ENCODE measurements at places on chromosomes 6 and 20. TPM values are rescaled to one million over a fixed set of nuclear protein-coding genes. Genes with fewer than 3 reads are reported as not detected.

The NOX3 gene
- not detected for total RNA-seq

The POPDC3 gene
- not detected for total RNA-seq

The ARMC12 gene
- 1.4 TPM for total RNA-seq

The FNDC1 gene
- total RNA-seq = 2.5 TPM

The TGM3 gene
- not detected for total RNA-seq

The TRIM10 gene
- total RNA-seq = not detected

The LRRN4 gene
- total RNA-seq = not detected

DNA sequence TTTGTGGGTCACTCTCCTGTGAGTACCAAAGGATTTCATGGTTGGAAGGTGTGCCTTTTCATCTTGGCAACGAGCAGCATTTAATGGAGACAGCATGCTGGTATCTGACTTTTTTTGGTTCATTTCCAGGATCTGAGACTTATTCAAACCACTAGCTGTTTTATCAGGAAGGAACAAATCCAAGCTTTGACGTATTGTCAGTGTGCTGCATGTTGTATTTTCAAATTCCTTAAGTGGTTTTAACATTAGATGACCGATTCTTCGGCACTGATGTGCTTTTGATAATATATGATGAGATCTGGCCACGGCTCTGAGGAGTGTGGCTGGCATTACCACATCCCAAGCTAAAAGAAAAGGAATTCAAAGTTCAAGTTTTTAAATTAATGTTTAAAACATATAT lies 6.4 kb downstream of the RMND1 start:
- DNase-seq = no peak

DNA sequence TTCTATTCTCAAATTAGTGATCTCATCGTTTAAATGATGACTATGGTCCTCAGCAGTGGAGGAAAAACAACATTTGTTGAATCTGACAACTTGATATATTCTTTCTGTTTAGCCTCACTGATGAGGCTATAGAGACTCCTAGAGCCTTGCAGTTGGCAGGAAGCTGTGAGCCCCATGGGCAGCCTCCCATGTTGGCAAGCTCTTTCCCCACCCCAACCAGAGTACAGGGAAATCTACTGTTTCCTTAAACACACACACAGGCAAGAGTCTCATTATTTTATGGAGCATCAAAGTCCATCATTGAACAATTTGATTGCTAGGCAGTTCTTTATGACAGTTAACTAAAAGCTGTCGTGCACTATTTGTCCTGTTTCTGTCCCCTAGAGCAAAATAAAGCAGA lies 498.2 kb upstream of the CITED2 start:
- DNase-seq = no peak

- no peak for DNase-seq
Measured at GRCh38 chr6:113980937-113981554, 10.1 kb upstream of the HDAC2 start.

- DNase-seq = no peak
Measured at GRCh38 chr6:134361011-134361410, 43.1 kb upstream of the SGK1 start.

GRCh38 chr6:99333068-99333467 lies 16.4 kb downstream of the FAXC start:
- no peak for DNase-seq

- no peak for DNase-seq
Measured at GRCh38 chr20:33054381-33054780, 678 bp downstream of the BPIFB3 start.

- no peak for DNase-seq
Measured at GRCh38 chr20:33578510-33578909, 83.6 kb upstream of the C20orf144 start.

DNA sequence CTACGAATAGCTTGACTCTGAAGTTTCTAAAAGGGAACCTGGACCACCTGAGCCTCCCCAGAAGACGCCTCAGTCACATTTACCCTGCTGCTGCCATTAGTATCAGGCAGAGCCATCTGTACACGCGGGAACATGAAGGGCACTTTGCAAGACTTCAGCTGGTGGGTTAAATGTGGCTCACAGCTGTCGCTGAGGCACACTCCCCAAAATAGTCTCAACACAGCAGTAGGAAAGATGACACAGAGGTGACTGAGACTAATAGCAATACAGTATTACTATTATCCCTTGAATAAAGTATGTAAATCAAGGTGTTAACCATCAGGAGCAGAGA lies 29.0 kb downstream of the PSMB1 start:
- no peak for DNase-seq

DNA sequence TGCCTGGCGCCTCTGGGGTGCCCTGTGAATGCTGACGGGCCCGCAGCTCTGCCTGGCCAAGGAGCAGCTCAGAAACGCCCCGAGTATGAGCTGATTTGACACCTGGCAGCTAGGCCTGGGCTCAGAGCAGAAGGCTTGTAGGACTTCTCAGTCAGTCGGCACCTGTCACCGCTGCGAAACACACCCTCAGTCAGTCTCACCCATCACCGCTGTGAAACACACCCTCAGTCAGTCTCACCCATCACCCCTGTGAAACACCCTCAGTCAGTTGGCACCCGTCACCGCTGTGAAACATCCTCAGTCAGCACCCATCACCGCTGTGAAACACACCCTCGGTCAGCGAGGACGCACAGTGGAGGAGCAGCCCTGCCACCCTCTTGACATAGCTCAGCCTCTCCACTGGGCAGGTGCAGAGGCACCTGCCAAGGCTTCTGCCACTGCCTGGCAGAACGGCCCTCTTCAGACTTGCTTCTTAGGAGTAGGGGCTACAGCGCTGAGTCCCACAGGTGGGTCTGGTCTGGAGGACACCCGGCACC lies 109.0 kb downstream of the PSMB1 start:
- DNase-seq = no peak

DNA sequence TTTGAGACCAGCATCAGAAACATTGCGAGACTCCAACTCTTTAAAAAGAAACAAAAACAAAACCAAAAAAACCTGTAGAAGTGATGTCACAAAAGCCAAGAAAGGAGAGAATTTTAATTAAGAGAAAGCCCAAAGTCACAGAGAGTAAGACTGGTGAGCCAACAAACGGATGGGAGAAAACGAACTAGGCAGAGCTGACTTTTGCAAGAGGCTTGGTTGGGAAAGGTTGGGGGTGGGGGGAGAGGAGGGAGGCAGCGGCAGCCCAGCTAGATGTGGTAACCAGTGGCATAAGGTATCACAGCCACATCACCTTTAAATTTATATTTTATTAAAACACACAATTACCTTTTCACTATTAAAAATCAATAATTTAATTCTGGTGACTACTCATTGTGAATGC lies 23.5 kb downstream of the NOL7 start:
- DNase-seq = no peak

DNA sequence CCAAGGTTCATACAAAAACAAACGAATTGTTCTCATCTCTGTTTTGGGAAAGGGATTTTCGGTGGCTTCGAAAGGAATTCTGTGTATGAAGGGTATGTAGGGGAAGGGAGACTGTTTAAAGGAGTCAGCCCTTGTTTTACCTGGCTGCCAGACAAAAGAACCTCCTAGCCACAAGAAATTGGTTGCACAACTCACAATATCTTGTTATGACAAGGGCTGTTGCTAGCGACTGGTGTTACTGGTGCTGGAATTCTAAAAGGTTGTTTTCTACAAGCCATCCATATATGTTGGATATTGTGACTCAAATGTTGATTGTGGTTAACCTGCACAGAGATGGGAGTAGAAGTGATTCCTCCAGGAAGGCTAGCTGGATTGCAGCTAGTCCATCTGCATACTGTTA lies 34.6 kb upstream of the CITED2 start:
- no peak for DNase-seq

- no peak for DNase-seq
Measured at GRCh38 chr6:36064770-36065396, 37.3 kb downstream of the MAPK14 start.

DNA sequence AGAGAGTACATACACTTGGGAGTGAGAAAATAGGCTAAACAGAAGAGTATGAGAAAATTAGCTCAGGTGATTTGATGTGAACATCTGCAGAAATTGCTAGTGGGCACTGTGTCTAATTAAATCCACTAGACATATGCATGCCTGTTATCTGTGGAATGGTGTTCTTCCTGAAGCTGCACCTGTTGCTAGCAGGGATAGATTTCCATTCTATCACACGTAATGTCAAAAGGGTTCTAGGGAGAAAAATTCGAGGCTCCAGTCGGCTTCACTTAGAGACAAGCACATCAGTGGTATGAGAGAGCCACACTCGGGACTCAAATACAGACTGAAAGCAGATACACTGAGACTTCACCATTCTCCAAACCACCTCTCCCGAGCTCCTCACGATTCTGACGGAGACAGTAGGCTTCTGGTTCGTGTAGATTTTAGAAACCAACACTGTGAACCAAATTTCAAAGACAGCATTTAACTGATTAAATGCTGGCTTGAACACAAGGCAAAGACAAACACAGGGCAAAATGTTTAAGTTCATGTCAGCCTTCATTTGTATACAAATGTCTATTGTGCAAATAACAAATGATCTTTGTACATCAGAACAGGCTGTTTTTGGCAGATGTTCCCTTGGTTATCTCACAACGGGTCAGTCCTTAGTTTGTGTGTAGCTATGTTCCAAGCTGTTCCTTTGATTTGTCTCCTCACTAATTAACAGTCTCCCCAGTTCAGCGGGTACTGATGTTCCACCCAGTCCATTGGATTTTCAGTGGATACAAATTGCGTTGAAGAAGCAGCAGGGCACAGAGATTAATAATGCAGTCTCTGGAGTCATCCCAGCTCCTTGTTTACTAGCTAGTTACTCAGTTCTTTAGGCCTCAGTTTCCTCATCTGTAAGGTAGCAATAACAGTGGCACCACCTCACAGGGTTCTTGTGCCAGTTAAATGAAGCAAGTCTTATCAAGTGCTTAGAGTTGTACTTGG lies 131.0 kb upstream of the IFNGR1 start:
- DNase-seq = no peak

- DNase-seq = no peak
Measured at GRCh38 chr6:168905451-168906090, 348.1 kb downstream of the THBS2 start.

- no peak for DNase-seq
Measured at GRCh38 chr20:24468401-24469115, 871 bp upstream of the SYNDIG1 start.

- DNase-seq = no peak
Measured at GRCh38 chr6:90536520-90536919, 50.4 kb downstream of the MAP3K7 start.

GRCh38 chr20:52031563-52032303 lies 159.8 kb downstream of the ZFP64 start:
- DNase-seq = no peak

DNA sequence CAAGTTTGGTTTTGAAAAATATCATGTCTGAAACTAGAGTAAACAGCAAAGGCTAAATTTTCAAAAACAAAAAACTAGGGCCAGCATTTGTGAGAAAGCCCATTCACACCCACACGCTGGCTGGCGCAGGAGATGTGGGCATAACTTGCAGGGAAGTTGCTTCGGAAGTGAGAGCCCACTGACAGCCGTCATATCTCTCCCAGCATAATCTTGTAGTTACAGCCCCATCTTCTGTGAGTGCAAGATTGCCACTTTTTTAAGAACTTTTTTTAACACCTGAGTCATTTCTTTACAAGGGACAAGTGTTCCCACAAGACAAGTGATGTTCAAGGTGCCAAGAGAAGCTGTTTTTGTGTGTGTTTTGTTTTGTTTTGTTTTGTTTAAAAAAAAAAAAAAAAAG lies 212.5 kb upstream of the CNR1 start:
- DNase-seq = no peak

DNA sequence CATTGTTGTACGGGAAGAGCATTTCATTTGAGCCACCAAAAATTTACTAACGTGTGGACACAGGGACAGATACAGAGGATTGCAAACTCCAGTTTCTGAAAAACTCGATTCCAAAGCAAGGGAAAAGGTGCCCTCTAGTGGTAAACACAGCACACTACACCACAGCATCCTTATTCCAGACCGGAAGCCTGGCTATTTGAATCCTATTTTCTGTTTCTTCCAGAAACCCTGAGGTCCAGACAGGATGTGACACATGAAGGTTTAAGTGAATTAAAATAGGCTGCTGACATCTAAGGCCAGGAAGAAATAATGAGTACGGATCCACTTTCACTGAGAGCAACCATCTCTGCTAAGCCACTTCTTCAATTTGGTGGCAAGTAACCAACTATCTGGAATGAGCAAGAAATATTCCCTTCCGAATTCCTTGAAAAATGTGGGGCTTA lies 31.8 kb upstream of the GMPR start:
- DNase-seq = no peak

DNA sequence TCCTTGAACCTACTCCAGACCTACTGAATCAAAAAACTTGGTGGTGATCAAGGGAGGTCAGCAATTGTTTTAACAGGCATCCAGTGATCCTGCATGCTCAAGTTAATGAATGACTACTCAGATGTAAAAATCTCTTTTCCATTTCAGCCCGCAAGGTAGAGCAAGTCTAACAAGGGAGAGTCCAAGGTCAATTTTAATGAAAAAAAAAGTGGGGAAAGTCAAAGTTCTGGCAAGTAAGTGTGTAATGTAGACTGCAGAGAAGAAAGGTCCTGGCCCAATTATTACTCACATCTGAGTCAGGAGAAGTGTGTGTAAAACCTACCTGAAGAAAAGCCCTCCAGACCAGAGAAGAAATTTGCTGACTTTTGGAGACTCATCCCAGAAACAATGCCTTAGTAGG lies 193.5 kb downstream of the UBE3D start:
- no peak for DNase-seq

DNA sequence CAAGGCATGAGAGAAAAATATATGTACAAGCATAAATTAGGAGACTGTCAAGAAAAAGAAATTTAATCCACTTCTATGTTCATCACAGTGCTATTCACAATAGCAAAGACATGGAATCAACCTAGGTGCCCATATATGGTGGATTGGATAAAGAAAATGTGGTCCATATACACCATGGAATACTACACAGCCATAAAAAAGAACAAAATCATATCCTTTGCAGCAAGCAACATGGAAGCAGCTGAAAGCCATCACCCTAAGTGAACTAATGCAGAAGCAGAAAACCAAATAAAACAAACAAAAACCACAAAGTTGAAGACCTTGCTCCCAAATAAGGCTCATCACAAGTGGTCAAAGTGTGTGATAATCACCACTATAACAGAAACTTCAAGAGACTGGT lies 36.7 kb downstream of the USP45 start:
- no peak for DNase-seq

DNA sequence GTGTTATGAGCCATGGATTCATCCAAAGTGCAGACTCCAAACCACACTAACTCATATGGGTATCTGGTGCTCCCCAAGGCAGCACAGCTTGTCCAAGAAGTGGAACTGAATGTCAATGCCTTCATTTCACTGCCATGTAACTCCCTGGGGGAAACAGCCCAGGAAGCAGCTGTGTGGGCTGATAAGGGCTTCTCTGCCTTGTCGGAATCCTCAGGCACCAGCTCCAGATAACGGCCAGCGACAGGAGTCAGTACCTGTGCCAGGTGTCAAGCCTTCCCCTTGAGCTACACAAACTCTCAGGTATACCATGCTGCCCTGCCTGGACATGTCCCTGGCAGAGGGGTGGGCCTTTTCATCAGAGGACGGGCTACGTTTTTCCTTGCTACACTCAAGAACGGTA lies 751.9 kb upstream of the CHD6 start:
- DNase-seq = no peak

GRCh38 chr20:18750735-18751134 lies 62.8 kb upstream of the SCP2D1 start:
- no peak for DNase-seq

Measured in aorta (tissue), 5 donors.